ENCODE measurements at places on chromosomes 13 and 19. TPM values are rescaled to one million over a fixed set of nuclear protein-coding genes. Genes with fewer than 3 reads are reported as not detected.

Gene ATXN8OS
- not detected for total RNA-seq

Gene ZNF208
- 5.3 TPM for total RNA-seq

Gene SLC25A41
- total RNA-seq: not detected

Gene TUBB4A
- 11.2 TPM for total RNA-seq

Gene TEKTIP1
- 1.8 TPM for total RNA-seq

Gene CAMSAP3
- total RNA-seq: 0.31 TPM

Gene GARIN5B
- total RNA-seq: not detected

Gene PROZ
- not detected for total RNA-seq

Gene ERICH6B
- not detected for total RNA-seq

Gene ZNF226
- 10.7 TPM for total RNA-seq

Gene NKPD1
- total RNA-seq: 0.10 TPM

Gene FOXA3
- 0.48 TPM for total RNA-seq

Gene ZNF813
- total RNA-seq: 5.5 TPM

Gene CCDC97
- total RNA-seq: 23.4 TPM

Gene COL4A1
- total RNA-seq: not detected

DNA sequence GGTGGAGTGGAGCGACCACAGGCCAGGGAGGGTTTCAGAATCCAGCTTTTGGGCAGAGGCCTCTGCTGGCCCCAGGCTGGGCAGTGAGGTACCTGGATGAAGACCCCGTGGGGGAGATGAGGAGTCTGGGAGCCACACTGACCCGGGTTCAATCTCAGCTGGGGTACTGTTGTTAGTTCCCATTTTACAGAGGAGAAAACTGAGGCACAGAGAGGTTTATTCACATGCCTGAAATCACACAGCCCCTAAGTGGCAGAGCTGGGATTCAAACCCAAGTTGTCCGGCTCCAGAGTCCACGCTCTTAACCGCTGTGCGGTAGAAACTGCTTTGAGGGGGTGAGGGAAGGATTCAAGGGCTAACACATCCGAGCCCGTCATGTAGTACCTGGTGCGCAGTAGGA is 45.0 kb downstream of the MYH14 start:
- DNase-seq: no peak

- DNase-seq: no peak
These were observed 8.3 kb upstream of the KCNN4 start for GRCh38 chr19:43789029-43789428.

- DNase-seq: peak; percentile 49
These were observed 587 bp downstream of the S1PR4 start for GRCh38 chr19:3178973-3179738.

GRCh38 chr19:7989071-7989575 is 16.3 kb downstream of the ELAVL1 start:
- no peak for DNase-seq

DNA sequence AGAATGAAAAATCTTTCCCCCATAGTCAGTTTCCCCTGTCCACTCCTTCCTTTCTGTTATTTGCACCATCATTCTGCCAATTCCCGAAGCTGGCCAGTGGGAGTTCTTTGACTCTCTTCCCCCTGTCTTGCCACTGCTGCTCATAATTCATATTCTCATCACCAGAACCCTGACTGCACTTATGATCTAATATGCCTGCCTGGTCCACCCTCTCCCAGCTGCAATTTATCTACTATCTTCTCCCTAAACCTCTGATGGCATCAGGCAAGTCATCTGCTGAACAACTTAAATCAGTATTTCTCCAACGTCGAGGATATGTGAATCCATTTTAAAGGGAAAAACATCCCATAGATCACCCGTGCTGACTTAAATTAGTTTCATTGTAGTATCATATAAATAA is 458.0 kb upstream of the GPC6 start:
- no peak for DNase-seq

GRCh38 chr19:42287827-42288107 is 14.2 kb upstream of the PRR19 start:
- DNase-seq: no peak

- no peak for DNase-seq
These were observed 195.7 kb downstream of the KLF12 start for GRCh38 chr13:73938372-73939070.

DNA sequence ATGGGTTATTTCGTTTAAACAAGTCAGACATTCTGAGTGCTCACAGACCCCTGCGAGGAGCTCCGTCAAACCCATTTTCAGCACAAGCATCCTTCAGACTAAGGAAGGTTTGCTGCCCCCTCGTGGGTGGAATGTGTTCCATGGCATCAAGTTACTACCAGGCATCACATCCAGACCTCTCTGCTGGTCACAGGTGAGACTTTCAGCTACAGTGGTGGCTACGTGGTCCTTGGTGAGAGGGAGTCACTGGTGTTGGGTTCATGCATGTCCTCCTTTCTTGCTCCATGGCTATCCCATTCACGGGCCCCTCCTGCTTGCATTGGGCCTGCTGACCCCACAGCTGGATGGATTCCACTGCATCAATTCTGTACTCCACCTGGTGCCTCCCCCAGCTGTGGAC is 9.1 kb upstream of the LILRB5 start:
- peak; percentile 84 for DNase-seq

GRCh38 chr13:37602733-37603381 is 4.3 kb upstream of the POSTN start:
- no peak for DNase-seq

- DNase-seq: no peak
These were observed 151.6 kb downstream of the IER2 start for GRCh38 chr19:13301627-13302334.

DNA sequence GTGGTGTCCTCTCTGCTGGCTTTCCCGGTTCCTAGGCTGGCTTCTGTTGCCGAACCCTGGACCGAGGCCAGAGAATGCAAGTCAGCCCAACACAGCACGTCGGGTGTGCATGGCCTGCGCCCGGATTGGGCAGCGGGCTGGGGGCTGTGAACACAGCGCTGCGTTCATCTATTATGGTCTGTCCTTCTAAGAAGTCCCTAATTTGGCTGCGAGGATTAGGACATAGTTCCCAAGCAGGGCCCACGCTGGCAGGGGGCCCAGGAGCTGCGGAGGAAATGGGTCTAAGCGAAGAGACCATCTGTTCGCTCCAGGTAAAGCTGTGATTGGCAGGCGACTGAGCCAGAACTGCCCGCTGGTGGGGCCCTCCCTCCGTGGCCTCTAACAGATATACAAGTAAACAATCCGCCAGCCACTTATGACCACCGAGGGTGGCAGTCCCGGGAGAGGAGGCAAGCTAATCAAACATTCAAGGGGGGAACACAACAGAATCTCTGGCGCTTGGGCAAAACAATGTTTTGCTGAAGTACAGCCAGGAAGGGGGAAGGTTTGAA is 6.0 kb downstream of the SYCE2 start:
- no peak for DNase-seq

GRCh38 chr13:103514619-103515018 is 448.4 kb upstream of the SLC10A2 start:
- DNase-seq: no peak

DNA sequence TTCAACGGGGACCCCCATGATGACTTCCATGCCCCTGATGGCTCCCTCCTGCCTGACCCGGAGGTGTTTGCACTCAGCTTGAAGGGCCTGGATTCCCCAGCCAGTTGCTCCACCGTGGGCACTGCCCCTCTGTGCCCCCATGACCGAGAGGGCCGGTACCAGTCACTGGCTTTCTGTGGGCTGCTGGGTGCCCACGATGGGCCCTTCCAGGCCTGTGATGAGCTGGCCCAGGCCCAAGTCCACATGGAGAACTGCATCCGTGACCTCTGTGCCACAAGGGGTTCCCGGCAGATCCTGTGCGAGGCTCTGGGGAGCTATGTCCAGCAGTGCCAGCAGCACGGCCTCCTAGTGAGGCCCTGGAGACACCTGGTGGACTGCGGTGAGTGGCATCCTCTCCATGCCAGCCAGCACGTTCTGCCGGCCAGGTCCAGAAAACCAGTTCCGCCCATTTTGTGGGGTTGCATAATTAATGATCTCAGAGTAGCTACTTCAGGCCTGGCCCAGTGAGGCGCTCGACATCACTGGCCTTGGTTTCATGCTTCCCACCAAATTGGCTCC is 34.9 kb upstream of the FXYD3 start:
- no peak for DNase-seq

DNA sequence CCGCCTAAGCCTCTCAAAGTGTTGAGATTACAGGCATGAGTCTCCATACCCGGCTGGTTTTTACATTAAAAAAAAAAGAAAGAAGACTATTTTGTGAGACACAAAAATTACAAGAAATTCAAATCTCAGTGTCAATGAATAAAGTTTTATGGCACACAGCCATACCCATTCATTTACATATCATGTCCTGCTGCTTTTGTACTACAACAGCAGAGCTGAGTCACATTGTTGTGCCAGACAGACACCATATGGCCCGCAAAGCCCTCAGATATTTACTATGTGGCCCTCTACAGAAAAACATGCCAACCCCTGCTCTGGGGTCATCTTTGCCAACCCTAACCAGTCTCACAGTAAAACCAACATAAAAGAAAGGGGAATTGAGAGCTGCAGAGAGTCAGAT is 5.3 kb downstream of the SMIM7 start:
- DNase-seq: no peak

DNA sequence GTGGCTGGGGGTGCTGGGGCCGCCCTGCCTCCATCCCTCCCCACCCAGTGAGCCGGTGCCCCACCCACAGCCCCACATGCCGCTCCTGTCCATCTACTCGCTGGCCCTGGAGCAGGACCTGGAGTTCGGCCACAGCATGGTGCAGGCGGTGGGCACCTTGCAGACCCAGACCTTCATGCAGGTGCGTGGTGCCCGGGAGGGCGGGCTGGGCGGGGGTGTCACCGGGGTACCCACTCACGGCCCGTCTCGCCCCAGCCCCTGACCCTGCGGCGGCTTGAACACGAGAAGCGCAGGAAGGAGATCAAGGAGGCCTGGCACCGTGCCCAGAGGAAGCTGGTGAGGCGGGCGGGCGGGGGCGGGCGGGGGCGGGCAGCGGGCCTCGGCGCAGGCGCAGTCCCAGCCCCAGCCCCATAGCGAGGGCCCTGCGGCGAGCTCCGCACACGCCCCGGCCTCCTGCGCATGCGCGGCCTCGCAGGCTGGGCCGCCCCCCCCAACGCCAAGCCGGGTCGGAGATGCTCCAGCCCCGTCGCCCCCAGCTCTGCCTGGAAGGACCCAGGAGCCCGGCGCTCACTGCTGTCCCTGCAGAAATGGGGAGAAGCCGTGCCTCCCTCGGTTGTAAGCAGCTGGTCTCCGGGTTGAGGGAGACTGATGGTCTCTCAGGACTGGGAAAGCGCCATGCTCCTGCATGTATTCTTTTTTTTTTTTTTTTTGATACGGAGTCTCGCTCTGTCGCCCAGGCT is 7.7 kb downstream of the ARHGAP45 start:
- DNase-seq: peak; percentile 91

DNA sequence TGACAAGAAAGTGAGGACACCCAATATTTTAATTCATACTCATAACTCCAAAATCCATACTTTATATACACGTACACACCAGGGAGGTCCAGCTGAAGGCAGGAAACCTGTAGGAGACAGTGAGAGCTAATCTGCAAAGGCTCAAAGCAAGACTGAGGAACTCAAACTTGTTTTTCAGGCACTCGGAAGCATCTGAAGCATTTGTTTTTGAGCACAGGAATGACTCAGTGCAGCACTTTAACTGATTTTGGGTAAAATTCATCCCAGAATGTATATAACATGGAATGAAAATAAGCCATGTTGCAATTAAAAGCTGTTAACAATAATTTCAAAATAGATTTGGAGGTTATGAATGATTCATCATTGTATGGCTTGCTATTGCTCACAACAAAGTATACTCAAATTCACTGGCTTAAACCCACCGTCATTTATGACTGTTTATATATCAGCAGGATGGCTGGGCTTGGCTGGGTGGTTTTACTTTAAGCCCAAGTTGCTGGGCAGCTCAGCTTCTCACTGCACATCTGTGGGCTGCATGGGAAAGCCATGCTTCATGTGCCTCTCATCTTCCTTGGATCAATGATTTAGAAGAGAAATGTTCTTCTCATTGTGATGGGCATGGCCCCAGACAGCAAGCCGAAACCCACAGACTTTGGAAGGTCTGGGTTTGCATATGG is 177.0 kb downstream of the RFC3 start:
- no peak for DNase-seq

- no peak for DNase-seq
These were observed 26.0 kb downstream of the OLFM4 start for GRCh38 chr13:53054569-53054968.

DNA sequence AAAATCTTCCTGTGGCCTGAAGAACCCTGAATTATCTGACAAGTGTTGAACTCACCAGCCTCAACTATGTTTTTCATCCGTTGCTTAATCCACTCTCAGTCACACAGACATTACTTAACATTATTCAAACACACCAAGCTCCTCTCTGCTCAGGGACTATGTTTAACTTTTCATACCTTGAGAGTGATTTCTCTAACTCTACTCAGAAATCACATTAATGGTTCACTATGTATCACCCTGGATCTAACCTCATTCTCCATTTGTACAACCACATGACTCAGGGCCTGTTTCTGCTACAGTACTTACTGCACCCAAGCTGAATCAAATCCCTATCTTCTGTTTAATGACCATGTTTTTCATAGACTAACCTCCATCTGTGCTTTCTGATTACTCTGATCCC is 553.7 kb upstream of the PRR20A start:
- DNase-seq: no peak

DNA sequence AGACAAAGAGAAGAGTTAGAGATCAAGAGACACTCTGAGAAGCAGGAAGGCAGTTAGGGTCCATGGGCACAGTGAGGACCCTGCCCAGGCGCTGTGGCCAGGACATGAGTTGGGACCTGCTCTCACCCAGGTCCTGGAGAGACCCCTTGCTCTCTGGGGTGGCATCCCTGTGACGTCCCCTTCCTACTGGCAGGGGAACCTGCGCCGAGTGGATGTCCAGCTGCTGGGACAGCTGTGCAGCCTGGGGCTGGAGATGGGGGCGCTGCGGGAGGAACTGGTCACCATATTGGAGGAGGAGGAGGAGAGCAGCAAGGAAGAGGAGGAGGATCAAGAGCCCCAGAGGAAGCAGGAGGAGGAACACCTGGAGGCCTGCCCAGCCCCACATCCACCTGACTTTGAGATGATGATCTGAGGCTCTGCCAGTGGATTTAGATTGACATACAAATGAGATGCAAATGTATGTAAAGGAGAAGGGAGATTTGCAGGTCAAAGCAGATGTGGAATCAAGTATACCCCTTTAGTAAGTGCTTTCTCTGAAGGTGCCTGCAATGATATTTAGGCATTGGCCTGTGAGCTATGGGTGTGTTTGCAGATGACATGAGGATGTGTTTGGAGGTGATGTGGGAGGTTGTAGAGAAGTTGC is 978 bp downstream of the ERICH4 start:
- no peak for DNase-seq

GRCh38 chr19:38812009-38812840 is 520 bp downstream of the LGALS4 start:
- no peak for DNase-seq

- DNase-seq: no peak
These were observed 49.2 kb downstream of the GADD45B start for GRCh38 chr19:2524840-2525723.

DNA sequence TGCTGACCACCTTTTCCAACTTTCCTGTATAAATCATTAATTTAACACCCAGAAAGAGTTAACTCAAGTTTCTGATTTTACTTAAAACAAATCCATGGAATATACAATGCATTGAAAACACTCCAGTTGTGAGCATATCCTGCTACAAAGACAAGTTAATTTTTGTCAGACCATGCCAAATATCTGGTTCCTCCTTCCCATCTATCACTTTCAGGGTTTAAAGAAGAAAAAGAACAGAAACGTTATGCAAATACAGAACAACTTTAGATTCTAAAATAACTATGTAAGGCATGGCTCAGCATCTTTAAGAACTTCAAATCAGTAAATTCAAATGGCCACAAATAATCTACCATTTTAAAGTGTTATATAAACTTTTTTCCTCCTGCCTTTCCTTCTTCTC is 14.9 kb downstream of the MRPS31 start:
- no peak for DNase-seq

GRCh38 chr19:41321600-41322270 is 11.8 kb downstream of the CCDC97 start:
- DNase-seq: no peak
